Stimulated activated CD4-positive, alpha-beta T cell treated with anti-CD3 and anti-CD28 coated beads, Interleukin-1b, Interleukin-23, amount 100 ng/mL, for 24 hours (primary cell): ENCODE measurements at places on chromosomes 6 and 20.

DNA sequence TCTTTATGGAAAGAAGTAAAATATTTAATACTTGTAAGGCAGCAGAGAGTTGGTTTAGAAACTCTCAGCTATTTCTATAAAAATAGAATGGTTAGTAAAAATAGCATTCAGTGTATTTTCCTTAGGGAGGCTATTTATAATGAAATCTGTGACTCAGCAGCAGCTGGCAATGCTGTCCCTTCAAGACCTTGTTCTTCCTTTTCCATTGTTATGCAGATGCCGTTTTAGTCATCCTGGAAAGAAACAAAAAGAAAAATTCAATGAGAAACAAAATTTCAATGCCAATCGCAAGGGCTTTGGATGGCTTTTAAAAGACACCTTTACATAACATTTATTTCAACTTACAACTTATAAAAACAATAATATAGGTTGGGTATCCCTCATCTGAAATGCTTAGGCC is 17.5 kb downstream of the MPC1 start:
- DNase-seq = no peak

DNA sequence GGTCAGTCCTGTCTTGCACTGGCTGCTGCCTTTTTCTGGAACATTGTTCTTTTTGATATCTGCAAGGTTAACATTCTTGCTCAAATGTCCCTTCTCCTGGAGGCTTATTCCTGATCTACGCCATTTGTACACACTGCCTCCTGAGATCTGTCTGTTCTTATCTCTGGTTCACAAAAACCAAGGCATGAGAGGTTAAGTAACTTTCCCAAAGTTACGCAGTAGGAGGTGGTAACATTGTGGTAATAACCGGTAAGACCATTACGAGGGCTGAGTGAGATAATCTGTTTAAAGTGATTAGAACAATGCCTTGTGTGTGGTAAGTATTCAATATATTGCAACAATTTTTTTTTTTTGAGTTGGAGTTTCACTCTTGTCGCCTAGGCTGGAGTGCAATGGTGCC is 132.1 kb downstream of the FNDC1 start:
- DNase-seq = no peak

GRCh38 chr6:257774-258173 is 34.5 kb upstream of the DUSP22 start:
- DNase-seq = no peak

DNA sequence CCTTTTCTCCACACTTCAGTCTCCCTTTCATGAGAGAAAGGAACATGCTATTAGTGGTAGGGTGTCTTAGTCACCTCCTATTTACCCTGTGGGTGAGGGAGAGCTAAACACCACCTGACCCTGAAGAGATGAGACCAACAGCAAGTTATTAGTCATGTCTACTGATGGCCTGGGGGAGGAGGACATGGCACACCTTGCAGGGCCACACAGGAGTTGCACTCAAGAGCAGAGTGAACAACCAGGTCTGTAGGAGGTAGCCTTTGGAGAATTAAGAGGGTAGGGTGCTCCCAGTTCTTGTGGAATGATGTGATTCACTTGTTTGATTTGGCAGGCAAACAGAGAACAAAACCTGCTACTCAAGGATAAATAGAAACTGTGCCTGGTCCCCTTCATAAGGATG is 82.7 kb upstream of the FABP7 start:
- no peak for DNase-seq

DNA sequence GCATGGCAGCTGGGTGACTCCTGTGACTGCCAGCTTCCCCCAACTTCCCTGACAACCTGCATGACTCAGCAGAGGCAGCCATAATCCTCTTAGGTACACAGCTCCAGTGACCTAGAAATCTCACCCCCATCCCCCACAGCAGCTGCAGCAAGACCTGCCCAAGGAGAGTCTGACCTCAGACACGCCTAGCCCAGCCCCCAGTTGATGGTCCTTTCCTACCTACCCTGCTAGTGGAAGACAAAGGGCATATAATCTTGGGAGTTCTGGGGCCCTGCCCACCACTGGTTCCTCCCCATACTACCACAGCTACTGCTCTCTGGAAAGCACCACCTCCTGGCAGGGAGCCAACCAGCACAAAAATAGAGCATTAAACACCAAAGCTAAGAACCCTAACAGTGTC is 90.2 kb downstream of the F13A1 start:
- DNase-seq = no peak

- DNase-seq = no peak
These were observed 6.2 kb downstream of the ZBTB2 start for GRCh38 chr6:151385177-151385576.

DNA sequence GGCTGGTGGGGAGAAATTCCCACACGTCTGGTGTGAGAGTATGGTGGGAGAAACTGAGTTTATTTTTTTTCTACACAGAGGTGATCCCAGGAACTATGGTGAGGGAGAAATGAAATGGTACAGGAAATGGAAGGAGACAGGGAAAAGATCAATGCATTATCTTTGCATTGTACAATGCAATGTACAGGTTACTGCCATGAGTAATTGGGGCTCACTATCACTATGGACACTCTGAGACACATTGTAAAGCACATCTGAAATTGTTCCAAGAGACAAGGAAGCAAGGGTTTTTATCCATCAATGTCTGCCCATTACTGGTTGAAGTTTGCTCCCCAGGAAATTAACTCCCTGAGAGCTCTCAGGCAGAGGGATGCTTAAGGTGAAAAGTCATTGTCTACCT is 21.7 kb upstream of the FAM184A start:
- DNase-seq = no peak

GRCh38 chr6:138309695-138310094 is 68.0 kb upstream of the SMIM28 start:
- no peak for DNase-seq

DNA sequence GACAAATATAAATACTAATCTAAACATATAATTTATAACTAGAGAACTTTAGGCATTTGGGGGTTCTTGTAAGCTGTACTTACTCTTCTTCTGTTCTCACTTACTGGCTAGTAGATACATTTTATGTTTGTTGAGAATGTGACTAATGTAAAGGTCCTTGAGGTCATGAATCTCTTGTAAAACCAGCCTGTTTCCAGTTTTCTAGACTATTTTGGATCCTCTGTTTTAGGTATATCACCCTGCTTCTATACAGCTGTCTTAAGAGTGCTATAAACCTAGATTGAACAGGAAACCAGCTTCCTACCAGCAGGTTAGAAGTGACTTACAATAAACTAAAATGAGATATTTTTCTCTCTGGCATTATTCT is 134.2 kb downstream of the PLCB4 start:
- DNase-seq = no peak

DNA sequence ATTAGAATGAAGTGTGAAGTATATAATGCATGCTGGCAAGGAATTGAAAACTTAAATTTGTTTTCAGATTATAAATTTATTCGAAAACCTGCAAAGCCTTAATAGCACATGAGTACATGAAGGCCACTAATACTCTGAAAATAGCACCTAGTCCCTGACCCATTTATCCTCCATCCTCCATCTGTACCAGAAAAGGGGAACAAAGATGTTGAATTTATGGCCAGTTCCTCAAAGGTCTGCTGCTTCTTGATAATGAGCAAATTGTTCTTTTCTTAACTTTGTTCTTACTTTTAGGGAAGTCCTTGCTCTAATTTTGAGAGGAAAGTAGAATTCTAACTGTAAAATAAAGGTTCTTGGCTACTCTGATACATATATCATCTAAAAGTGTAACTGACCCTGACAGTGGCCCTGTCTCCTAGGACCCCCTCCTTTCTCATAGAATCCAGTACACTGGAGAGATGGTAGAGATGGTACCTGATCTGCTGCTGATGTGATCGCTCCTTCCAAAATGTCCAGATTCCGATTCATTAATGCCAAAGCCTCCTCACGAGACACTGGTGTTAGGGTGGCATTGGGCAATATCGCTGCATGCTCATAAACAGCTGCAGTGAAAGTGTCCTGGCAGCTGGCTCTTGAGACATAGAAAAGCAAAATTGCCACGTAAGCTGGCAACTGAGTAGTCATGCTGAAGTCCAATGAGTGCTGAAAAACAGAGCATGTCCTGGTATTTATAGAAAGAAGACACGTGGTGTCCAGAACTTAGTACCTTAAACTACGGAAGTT is at the start of gene VNN1:
Gene VNN1, minus strand, starts transcription at position 704 of the 783 bp plus-strand sequence. Its CDS starts 20 bp downstream, at position 684.
- no peak for DNase-seq

DNA sequence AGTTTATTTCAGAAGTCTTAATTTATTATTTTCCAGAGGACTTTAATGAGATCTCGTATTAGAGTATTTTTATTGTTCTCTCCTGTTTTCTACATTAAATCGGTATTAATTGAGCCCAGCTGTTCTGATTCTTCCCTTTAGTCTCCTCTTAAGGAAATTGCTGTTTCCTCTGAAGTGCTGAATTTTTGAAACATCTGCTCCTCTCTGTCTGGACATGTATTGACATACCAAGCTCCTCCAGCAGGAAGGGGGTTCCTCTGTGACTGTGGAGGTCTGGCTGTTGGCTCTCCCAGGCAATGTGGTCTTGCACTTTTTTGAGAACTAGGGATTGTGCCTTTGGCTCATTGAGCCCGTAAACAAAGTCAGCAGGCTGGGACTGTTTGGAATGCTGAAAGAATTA is 74.9 kb downstream of the MAP3K4 start:
- no peak for DNase-seq

- no peak for DNase-seq
These were observed 8.0 kb downstream of the PRDM13 start for GRCh38 chr6:99614430-99615186.

- DNase-seq = no peak
These were observed 150.0 kb downstream of the GJA10 start for GRCh38 chr6:90044182-90044832.

DNA sequence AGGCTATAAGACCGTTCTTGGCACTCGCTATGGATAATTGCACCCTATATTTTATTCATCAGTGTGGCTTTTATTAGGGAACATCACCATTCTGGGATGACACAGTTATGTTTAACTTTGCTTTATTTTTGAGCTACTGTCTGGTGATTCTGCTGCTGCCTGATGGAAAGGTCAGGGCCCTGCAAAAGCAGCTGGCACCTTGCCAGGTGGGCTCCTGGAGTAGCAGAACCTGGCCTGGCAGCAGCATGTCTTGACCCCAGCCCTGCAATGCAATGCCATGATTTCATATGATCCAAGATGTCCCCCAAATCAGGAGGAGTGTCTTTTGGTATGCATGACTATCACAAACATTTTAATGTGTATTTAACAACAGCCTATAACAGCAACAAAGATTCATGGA is 228.4 kb upstream of the RSPO3 start:
- no peak for DNase-seq

DNA sequence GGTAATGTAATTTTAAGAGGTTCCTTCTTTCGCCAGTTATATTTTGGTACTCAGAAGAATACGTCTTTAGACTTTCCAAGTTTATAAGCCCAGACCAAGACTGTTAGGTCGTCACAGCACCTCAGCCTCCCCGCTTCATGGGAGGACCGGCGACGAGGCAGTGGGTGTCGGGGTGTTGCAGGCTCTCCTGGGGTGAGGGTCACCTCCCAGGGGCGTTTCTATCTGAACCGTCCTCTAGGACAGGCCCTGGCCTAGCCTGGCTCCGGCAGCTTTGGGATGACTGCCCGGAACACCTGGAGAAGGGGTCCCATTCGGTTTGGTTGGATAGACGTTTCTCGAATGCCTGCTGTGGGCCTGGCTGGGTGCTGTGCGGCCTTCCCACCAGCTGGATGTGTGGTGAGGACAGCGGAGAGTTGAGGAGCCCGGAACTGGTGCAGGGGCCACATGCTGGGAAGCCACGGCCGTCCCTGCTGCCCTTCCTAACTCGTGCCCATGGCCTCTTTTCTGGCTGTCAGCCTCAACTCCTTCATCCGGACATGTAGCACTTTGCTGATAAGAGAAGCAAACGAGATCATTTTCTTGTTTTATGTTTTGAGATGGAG is 1.1 kb downstream of the OSBPL2 start:
- no peak for DNase-seq

- DNase-seq = no peak
These were observed 175.4 kb upstream of the HDDC2 start for GRCh38 chr6:125477156-125477555.

DNA sequence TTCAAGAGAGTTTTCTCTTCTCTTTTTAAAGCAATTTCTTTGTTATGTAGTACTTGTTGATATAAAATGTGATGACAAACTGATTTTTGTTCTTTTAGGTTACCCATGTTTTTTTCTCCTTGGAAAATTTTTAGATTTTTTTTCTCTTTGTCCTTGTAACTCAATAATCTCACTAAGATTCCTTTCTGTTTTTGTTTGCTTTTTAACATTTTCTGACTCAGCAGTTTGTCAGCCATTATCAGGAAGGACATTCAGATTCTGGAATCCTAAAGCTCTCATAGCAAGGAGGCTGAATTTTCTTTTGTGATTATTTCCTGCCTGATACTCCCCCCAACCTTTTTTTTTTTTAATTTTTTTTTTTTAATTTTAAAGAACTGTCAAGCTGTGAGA is 75.2 kb upstream of the CITED2 start:
- DNase-seq = no peak

- DNase-seq = no peak
These were observed 15.8 kb downstream of the COX4I2 start for GRCh38 chr20:31653561-31653960.

DNA sequence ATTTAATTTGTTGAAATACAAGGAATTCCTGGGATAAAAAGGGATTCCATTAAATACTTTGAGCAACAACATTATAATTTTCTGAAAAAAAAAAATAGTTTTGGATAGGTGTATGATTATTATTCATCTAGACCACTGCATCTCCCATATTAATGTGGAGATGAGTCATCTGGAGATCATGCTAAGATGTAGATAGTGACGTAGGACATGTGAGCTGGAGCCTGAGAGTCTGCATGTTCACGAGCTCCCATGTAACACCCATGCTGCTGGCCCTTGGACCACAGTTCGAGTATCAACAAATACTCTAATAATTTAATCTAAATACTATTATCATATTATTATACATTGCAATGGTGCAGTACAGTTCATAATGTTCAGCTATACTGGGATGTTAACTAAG is 91.6 kb downstream of the EPM2A start:
- DNase-seq = no peak
